ENCODE measurements at places on chromosomes 11 and 22. TPM values are rescaled to one million over a fixed set of nuclear protein-coding genes. Genes with fewer than 3 reads are reported as not detected.

Gene ZPR1
- total RNA-seq, result 58.3 TPM

Gene PRRG4
- 0.25 TPM for total RNA-seq

GRCh38 chr11:47408598-47409439 is 429 bp downstream of the SLC39A13 start:
- no peak for DNase-seq

- no peak for DNase-seq
Measured at GRCh38 chr11:131764126-131764525, 393.7 kb downstream of the NTM start.

GRCh38 chr11:26350002-26350401 is 18.1 kb downstream of the ANO3 start:
- no peak for DNase-seq

GRCh38 chr11:106242718-106243415 is 165.4 kb downstream of the AASDHPPT start:
- DNase-seq, result no peak

- DNase-seq, result no peak
Measured at GRCh38 chr11:103662880-103663279, 373.6 kb upstream of the DDI1 start.

DNA sequence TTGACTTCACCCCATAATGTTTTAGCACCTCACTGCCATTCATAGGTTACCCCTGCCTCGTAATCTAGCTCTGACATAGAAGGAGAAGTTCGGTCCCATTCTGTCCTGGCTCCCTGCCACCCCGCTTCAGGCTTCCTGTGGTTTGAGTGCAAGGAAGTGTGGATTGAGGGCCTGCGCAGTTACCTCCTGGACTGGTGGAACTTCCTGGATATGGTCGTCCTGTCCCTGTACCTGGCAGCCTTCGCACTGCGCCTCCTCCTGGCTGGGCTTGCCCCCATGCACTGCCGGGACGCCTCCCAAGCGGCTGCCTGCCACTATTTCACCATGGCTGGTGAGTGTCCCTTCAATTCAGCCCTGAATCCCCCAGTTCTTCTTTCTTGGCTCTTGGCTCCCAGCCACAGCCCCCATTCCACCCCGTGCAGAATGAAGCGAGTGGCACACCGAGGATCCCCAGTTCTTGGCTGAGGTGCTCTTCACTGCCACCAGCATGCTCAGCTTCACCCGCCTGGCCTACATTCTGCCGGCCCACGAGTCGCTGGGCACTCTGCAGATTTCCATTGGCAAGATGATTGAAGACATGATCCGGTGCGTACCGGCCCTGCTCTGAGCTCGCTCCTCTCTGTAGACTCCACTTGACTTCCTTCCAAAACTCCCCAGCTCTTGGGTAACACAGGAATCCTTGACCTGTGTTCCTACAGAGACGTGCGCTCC is 15.4 kb downstream of the ART5 start:
- no peak for DNase-seq

GRCh38 chr11:19110295-19110694 is 6.7 kb upstream of the ZDHHC13 start:
- DNase-seq, result no peak

DNA sequence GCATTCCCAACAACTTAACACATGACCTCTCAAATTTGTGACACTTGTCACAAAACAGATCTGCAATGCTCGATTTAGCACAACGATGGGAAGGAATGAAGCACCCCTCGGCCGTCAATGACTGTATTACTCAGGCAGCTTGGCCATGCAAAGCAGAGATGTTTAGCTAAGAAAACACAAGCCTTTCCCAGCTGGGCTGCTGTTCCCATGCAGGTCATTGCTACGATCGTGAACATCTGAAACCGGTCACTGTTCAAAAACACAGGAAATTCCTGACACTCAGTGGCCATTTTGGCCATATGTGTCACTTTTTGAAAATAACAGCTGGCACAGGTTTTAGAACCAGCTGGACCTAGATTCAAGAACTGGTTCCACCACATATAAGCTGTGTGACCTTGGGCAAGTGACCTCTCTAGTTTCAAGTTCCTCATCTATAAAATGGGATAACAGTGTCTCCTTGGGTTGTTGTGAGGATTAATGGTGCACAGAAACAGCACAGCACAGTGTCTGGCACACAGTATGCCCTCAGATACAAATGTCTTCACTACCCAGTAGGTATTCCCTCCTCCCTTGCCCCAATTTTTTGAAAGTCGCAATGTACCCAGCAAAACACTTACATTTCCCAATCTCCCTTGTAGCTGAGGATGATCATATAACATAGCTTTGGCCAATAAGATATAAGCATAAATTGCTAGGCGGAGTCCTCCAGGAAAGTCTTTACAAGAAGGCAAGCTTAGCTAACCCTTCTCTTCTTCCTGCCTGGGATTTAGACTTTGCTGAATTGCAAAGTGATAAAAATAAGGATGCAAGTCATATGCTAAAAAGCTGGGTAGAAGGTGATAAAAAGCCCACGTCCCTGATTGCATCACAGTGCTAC is 93.1 kb downstream of the C11orf58 start:
- DNase-seq, result no peak

DNA sequence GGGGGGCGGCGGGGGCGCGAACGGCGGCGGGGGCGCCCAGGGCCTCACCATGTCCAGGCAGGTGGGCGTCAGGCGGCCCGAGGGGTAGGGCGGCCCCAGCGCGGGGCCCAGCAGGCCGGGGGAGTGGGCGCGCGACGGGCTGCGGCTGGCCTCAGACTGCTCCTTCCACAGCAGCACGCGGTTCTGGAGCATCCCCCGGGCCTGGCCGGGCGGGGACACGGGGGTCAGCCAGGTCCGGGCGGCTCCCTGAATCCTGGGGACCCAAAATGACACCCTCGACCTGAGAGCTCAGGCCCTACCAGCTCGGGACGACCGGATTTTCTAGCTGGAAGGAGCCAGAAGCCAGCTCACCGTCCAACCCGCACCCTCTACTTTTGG is 5.5 kb upstream of the SLC16A8 start:
- no peak for DNase-seq

GRCh38 chr11:132220474-132220873 is 850.1 kb downstream of the NTM start:
- no peak for DNase-seq

DNA sequence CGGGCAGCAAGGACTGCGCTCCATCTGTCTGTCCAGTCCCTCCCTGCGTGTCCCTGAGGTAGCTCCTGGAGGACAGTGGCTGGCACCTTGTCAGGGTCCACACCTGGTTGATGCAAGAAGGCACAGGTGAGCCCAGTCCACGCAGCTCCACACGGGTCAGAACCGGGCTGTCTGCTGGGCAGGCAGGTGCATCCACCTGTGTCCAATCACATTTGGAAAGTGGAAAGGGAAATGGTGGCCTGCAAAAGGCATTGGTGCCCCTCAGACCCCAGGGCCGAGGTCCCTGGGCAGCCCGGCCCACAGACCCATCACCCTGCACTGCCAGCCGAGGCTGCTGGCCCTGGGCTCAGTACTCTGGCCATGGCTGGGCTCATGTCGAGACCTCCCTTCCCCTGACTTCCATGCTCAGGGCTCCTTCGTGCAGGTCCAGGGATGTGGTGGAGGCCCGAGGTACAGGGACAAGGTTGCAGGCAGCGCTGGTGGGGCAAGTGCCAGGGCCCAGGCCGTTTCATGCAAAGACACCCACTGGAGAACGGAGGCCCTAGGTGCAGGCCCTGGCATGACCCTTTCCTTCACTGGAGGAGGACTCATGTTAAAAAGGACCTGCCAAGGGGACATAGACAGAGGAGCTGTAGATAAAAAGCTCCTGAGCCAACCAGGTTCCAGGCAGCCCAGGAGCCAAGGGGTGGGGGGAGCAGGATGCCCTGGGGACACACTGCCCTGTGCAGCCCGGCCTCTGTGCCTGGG is 38.9 kb upstream of the TH start:
- peak; percentile 6 for DNase-seq
